ENCODE measurements at places on chromosomes 4 and X.

GRCh38 chrX:17242470-17242869 is 132.5 kb upstream of the NHS start:
- no peak for DNase-seq

DNA sequence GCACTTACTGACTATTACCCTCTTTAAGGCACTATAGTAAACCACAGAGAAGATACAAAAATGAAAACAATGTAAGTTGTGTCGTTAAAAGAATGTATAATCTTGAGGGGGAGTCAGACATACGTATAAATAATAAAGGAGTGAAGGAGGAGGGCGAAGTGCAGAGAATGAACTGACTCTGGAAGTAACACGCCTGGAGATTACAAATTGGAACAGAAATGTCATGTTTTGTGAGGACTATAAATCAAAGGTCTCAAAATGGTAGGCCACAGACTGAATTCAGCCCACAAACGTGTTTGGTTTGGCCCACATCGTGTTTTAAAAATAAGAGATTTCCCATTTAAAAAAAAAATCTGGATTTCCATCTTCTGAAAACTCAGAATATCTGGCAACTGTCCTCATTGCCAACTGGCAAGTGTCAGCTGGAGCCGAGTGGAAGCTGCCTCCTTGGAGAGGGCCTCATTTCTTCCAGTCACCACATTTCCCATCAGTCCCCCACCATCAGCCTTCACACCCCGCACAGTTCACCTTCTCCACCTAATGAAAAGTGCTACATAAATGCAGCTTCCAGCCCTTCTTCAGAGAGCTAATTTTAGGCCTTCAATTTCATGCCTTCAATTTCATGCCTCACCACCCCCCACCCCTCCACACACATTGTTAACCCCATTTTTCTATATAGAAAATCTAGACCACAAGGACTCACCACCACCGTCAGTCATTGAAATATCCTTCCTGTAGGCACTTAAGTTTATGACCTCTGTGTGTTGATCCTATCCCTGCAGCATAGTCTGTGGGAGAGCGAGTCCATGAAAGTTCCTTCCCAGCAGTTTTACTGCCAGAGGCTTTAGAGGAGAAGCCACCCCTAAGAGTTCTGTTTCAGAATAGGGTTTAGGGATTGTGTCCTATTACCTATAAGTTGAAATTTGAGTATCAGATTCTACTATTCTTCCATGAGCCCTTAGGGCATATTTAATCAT is 32.0 kb upstream of the COL25A1 start:
- DNase-seq: no peak

DNA sequence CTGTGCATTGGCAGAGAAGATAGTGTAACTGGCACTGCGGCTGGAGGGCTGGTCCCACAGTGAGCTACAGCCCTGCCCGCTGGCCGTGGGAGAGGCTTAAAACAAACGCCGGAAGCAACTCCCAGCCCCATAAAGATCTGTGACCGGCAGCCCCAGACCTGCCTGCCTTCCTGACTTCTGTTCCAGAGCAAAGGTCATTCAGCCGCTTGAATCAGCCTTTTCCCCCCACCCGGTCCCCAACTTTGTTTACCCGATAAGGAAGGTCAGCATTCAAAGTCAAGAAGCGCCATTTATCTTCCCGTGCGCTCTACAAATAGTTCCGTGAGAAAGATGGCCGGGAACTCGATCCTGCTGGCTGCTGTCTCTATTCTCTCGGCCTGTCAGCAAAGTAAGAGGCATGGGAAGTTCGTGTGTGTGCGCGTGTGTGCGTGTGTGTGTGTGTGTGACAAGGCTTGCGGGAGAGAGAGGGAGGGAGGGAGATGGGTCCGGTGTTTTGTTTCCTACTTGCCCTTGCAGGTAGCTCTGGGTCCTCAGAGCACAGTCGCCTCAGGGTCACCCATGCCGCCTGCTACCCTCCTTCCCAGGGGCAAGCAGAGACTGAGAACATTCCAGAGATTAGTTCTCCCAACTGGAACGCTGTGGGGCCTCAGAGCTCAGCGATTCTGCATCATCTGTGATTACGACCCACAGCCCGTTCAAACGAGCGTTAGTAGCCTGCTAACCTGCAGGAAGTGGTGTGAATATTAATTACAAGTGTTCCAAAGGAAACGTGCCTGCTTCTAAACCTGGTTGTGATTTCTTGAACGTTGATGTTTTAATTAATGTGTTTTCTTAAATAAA is at the start of gene MGST2:
MGST2 (plus strand) TSS at position 130 of the 840 bp plus-strand sequence; CDS start at position 331, 201 bp downstream.
- peak; percentile 71 for DNase-seq

- no peak for DNase-seq
These were observed 55.9 kb downstream of the FGFBP1 start for GRCh38 chr4:15882675-15883086.

GRCh38 chr4:110499126-110499525 is 23.2 kb downstream of the ENPEP start:
- no peak for DNase-seq

- DNase-seq: no peak
These were observed 207.8 kb downstream of the CXXC4 start for GRCh38 chr4:104286867-104287266.

- DNase-seq: no peak
These were observed 7.2 kb upstream of the SORBS2 start for GRCh38 chr4:185819144-185819543.

GRCh38 chr4:140884431-140885058 is 128.4 kb upstream of the TBC1D9 start:
- no peak for DNase-seq

DNA sequence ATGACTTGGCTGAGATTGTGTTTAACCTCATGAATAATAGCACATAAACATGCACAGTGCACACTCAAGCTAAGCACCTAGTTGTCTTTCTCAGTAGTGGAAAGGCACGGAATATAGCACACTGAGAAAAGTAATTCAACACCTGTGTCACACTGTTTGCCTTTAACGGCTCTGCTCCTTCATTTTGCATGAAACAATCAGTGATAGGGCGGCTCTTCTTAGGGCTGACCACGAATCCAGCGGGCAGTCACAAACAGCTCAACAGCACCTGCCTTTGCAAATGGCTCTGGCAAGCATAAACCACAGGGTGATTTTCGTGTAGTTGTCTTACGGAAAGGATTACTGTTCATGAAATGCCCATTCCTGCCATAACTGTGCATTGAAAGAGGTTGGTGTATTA is 954.0 kb upstream of the TENM3 start:
- DNase-seq: no peak
